ENCODE measurements at places on chromosomes 13 and 19.

DNA sequence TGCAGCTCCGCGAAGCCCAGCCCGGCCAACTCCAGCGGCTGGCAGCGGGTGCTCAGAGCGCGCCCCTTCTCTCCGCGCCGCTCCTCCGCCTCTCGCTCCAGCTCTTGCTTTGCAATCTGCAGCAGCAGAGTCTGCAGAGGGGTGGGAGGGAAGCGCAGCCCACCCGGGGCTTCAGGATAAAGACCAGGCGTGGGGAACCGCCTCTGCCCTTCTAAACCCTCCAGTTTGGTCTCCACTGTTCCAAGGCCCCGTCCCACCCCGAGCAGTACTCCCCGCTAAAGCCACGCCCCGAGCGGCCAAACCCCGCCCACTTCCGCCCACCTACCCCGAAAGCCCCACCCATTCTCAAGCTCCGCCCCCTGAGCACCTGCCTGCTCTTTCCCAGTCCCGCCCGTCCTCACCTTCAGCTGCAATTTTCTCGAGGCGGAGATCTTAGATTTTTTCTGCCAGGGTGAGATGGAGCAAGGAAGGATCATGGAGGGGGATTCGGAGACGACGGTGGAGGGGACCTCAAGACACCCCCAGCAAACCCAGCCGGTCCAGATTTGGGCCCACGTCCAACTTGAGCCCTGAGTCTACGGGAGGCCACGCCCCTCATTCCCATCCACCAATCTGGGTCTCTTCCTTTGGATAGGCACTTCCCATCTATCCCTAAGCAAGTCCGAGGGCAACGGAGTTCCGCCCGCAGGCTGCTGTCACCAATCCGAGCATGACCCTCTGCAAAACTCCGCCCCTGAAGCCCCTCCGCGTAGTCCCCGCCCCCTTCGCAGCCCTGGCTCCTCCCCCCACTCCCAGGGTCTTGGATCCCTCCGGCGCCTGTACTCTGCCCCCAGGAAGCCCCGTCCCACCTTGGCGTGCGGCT lies 1.1 kb downstream of the TNNI3 start:
- DNase-seq = peak; percentile 40

DNA sequence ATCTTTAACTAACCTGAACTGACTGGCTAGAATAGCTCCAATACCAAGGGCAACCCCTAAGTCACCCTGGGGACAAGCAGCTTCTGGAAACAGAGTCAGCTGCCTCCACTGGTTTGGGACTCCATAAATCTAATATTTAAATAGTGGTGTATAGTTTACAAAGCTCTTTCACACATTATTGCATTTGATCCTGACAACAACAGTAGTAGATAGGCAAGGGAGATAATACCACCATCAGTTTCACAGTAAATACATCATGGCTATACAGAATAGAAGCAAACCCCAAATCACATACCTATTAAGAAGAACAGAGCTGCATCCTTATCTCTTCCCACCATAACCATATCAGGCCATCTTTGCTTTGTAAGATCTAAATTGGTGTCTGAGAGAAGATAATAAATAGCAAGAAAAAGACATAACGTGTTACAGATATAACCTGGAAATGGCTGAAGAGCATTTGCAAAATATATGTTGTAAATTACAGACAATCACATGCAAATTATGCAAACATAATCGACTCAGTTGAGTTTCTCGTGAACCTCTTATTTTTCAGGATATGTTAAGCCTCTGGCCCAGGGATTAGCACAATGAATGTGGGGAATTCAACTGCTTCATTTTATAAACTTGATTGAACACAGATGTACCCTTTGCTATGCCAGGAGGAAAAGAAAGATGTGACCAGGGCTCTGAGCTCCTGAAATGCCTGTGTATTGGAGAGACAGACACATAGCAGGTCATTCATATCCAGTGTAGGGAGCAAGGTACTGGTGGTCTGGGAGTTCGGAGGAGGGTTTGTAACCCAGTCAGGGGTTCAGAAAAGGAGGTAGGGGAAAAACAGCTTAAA lies 142.5 kb downstream of the SLC7A1 start:
- no peak for DNase-seq

DNA sequence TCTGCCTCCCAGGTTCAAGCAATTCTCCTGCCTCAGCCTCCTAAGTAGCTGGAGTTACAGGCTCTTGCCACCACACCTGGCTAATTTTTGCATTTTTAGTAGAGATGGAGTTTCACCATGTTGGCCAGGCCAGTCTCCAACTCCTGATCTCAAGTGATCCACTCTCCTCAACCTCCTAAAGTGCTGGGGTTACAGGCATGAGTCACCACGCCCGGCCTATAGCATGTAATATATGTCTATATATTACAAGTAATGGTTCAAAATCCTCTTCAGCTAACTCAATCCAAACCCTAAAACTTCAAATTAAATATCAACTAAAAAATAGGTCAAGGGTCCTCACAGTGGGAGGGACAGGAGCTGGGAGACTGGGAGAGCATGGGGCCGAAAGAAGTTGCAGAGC lies 28.0 kb downstream of the FPR3 start:
- DNase-seq = no peak

DNA sequence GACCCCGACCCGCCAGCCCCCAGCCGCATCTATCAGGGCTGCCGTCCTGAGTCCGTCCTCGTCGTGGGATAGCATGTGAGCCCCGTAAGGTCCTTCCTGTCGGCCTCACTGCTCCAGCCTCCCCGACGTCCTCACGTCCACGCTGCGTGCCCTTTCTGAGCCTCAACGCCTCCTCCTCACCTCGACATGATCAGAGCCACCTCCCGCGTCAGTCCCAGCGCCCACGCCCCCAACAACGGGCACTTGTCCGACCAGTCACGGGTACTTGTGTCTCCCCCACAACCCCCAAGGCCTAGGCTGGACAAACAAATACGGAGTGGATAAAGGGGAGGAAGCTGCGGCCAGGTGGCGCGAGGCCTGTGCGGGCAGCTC lies 665 bp downstream of the ZNF497 start:
- DNase-seq = peak; percentile 21

DNA sequence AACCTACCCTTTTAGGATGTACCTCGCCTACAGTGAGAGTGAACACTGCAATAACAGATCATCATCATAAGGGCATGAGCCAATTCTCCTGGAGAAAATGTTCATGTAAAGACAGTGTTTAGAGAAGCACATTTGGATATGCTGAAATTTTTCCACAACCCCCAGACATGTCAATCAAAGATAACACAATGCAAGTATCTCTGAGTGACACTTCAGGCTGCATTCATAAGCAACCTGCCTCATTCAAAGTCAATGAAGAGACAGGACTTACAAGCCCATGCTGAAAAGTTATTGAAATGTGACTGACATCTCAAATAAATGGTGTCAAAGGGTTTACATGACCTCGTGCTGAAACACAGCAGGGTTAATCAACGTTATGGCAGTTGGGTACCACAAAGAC lies 102.0 kb downstream of the PCDH9 start:
- no peak for DNase-seq

- DNase-seq = no peak
Observed at GRCh38 chr13:29953542-29953941, 103.1 kb upstream of the UBL3 start.

DNA sequence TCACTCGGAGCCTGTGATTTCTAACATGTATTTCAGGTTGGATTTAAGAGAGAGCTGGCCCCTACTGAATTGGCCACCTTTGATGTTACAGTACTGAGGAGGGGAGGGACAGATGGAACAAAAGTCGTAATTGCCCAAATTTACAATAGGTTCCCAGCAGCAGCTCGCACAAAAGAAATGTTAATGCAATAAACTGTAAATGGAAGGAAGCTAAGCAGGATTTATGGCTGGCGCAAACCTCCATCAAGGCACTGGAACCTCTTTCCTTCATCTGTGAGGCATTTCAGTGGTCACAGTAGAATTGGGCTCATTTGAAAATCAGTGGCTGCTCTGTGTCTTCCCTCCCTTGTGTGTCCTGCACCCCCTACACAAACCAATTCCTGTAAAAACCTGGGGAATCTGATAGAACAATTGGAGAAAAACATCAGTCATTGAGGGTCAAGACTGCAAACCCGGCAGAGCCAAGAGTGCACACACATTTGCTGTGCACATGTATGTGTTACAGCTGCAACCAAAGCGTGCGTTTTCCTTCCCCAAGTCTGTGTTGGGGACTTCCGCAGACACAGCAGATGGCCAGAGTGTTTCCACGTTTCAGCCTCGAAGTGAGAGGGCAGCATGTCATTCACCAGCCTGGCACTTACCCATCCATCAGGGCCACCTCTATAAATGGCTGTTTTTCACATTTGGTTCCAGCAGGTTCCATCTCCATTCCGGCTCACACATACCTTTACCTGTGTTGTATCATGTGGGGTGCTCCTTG lies 192.8 kb downstream of the TM9SF2 start:
- DNase-seq = no peak

GRCh38 chr19:51083783-51084182 lies 1.1 kb upstream of the KLK14 start:
- DNase-seq = no peak

GRCh38 chr13:21676611-21677021 lies 5.7 kb downstream of the FGF9 start:
- DNase-seq = no peak

GRCh38 chr19:55646889-55647731 lies 902 bp upstream of the CCDC106 start:
- no peak for DNase-seq

- DNase-seq = no peak
Observed at GRCh38 chr19:4543842-4544647, 4.2 kb upstream of the LRG1 start.

GRCh38 chr13:112103260-112103838 lies 36.4 kb downstream of the SOX1 start:
- no peak for DNase-seq
